ENCODE measurements at places on chromosomes 1 and 21. TPM values are rescaled to one million over a fixed set of nuclear protein-coding genes. Genes with fewer than 3 reads are reported as not detected.

S100A16 gene
- 156 TPM for total RNA-seq

PRAMEF25 gene
- total RNA-seq, result not detected

ZBED6 gene
- 23.9 TPM for total RNA-seq

TCP10L gene
- 2.1 TPM for total RNA-seq

All from mucosa of descending colon (tissue), 3 donors.